NCI-H1417 treated with DMSO at 0.1 percent for 48 hours (cell line): ENCODE measurements at places on chromosomes 1 and 21.

- no peak for DNase-seq
These were observed 11.7 kb downstream of the ST3GAL3 start for GRCh38 chr1:43719063-43719462.

DNA sequence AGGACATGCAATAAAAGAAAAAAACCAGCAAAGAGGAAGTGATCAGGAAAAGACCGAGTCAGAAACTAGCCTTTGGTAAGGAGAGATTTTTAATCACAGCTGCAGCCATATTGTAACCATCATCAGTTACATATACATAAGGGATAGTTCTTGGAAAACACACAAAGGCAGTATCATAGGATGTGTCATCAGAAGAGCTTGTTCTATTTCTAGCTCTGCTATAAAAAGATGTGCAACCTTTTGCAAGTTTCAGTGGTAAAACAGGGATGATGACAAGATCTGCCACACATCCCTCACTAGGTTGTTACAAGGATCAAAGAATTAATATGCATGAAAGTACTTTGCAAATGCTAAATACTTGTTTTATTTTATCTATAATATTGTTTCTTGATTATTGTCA lies 342.0 kb downstream of the VAV3 start:
- no peak for DNase-seq

DNA sequence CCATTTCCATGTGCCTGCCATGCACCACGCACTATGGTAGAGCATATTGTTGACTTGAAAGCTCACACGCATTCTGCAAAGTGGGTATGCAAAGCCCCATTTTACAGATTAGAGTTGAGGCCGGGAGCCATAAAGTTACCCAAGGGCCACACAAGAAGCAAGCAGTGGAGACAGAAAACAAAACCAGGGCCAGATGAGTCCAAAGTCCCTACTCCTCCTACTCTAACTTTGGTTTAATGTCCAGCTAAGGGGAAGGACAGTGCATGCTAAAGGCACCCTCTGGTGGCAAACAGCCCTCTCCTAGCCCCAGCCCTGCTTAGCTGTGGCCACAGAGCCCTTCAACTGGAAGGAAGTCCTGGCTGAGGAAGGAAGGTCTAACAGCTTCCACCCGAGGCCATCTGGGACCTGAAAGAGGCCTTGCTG lies 74.9 kb downstream of the SLC66A1 start:
- DNase-seq: no peak

DNA sequence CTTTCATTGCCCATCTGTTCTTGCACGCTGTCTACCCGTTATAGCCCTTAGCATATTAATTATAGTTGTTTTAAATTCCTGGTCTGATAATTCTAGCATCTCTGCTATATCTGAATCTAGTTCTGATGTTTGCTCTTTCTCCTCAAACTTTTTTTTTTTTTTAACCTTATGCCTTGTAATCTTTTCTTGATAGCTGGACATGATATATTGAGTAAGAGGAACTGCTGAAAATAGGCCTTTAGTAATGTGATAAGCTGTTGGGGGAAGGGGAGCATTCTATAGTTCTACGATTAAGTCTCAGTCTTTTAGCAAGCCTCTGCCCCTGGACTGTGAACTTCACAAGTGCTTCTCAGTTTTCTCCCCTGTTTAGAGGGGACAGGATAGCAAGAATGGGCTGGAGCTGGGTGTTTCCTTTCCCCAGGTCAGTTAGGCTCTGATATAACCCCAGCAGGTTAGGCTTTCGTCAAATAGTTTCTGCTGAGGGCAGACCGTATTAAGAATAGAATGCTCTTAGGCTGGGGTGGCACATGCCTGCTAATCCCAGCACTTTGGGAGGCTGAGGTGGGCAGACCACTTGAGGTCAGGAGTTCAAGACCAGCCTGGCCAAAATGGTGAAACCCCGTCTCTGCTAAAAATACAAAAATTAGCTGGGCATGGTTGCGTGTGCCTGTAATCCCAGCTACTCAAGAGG lies 62.2 kb downstream of the ZFYVE9 start:
- no peak for DNase-seq

DNA sequence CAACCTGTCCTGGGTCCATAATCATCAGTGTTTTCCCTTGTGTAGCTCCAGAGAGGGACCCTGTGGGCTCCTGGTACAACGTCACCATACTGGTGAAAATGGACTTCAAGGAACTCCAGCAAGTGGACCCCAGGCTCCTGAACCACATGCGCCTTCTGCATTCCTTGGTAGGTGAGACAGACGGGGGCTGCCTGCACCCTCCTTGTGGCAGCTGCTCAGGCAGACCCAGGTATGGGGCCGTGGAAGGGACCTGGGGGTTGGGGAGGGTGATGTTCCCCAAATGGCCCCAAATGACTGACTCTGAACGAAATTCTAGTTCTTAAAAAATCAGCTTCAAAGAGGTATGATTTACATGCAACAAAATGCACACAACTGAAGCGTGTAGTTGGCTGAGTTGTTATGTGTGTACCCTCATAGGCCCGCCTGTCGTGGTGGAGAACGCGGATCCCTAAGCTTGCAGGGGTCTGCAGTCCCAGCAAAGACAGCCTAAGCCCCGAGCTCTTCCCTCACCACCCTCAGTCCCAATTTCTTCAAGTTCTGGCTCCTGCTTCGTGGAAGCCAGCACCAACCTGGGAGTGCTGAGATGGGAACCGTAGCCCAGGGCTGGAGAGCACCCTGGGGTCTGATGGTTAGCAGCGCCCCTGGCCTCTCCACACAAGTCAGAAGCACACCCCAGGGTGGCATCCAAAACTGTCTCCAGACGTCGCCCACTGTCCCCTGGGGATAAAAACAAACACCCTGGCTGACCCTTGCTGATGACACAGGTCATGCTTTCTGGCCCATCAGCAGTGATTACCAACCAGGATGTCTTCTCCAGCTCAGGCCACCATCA lies 14.3 kb downstream of the UMODL1 start:
- no peak for DNase-seq

DNA sequence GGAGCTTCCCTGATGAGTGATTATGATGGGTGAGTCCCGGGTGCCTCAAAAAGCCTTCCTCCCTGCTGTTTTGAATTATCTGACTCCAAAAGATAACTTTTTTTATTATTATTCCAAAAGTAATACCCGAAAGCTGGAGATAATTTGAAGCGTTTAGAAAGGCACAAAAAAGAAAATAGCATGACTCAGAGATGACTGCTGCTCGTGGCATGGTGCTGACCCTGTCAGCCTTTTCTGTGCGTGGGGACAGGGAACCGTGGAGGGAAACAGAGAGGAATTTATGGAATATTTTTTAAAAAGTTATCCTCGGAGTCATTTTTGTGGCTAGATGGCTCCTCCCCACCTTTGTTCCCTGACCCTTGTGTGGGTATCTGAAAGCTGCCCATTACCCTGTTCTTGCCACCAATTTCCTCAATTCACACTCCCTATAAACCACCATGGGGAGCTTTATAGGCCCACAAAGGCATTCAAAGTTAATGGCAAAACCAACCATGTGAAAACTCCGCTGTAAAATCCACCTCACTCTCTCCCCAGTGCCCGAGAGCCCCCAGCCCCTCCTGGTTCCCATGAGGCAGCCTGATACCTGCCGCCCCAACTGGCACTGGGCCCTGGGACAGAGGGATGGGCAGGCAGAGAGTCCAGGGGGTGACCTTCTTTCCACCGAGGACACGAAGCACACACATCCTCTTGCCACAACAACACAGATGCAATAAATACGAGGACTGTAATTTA lies 37.5 kb downstream of the IGSF21 start:
- DNase-seq: no peak

DNA sequence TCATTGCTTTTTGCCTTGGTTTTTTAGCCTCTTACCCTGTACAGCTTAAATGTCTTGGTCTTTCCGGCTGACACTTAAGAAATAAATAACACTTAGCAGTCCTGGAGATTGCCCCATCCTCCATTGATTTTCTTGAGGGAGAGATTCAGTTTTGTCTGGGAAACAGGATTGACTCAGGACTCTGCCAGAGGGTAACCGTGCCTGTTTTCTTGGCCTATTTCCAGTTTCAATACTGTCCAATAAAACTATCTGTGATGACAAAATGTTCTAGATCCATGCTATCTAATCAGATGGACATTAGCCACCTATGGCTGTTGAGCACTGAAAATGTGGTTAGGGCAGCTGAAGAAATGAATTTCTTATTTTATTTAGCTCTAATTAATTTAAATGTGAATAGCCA lies 216.1 kb downstream of the DUSP10 start:
- no peak for DNase-seq

DNA sequence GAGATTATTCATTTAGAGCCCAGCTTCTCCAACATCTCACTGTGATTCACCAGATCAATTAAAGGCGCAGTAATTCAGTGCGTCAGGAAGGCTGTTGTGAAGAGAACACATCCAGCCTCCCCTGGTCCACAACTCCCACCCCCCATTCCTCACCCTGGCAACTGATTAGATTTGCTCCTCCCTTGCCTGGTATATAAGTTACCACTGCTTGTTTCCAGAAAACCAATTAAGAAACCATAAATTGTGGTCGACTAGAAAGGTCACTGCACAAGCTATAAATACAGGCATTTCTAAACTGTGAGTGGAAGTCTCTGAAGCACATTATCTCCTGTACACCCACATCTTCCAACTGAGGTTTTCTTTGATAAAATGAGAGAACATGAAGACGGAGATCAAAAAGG lies 41.9 kb downstream of the FAM163A start:
- DNase-seq: no peak

GRCh38 chr1:161020509-161021164 lies at the start of gene F11R:
F11R (minus strand) TSS chr1:161021152; CDS start chr1:161021073, 79 bp downstream.
- DNase-seq: no peak

GRCh38 chr21:39634507-39634906 lies 21.8 kb downstream of the B3GALT5 start:
- no peak for DNase-seq

DNA sequence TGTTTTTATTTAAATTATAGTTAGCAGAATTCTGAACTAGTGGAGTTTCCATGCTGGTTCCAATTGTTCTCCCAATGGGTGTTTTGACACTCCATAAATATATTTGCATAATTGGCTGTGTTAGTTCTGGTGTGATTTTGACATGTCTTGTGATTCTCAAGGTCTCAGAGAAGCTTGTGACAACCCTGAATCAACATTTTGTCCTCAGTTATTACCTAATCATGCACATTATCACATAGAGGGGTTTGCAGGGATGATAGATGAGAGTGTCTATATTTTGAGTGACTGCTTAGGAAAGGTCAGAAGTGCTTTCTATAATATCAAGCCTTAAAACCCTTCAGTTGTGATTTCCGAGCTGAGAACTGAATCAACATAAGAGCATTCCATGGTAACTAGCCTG lies 11.5 kb upstream of the KCNK2 start:
- no peak for DNase-seq

DNA sequence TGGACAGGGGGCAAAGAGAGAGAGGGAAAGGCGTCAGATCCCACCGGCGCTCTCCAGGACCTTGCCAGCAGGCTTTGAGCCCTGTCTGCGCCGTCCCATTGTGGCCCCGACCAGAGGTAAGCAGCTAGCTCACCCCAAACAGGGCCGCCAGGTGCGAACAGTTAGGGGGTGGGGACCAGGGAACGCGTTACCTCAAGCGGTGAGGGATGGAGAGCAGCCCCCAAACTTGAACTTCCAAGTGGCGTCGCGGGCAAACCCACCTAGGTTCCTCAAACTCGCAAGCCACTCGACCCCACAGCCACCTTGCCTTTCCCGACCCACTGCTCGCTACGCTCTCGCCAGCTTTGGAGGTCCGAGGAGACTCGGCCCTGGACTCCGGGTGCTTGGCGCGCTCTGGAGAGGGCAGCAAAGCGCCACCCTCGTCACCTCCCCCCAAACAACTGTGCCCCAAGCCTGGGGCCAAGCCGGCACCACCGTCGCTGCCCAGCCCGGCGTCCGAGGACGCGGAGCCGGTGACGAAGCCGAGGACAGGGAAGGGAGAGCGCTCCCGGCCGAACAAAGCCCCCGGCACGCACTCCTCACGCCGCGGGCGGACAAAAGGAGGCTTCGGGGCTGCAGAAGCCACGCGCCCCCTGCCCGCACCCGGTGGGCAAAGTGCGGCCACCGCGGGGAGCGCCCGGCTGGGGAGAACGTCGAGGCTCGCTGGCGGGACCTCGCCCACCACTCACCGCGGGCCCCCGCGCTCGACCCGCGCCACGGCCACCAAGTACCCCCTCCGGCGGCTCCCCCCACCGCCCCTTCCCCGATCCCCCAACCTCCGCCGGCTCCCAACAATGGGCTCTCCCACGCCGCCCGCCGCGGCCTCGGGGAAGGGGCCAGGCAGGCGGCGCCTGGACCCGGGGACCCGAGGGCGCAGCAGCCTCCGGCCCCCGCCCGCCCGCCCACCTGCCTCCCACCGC lies 976 bp downstream of the SSBP3 start:
- DNase-seq: no peak

- DNase-seq: no peak
These were observed 18.4 kb upstream of the GADD45A start for GRCh38 chr1:67666636-67667035.

DNA sequence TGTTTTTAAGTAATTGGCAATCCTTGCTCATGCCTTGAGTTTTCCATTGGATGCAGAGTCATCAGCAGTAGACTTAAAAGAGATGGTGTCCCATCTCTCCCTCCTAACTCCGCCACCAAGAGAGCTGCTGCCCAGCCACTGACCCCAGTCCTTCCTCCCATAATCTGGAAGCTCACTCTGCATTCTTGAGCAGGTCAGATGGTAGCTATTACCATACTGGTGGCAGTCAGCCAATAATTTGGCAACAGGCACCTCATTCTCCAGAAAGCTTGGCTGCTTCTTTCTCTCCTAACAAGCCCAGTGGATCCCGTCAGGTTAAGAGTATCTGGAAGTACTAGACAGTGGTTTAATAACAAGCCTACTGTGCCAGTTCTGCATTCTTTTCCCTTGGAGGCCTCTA lies 272.1 kb downstream of the ZNF648 start:
- no peak for DNase-seq
